ENCODE measurements at places on chromosomes 7 and 10.

- no peak for DNase-seq
Observed at GRCh38 chr7:32533276-32534029, 38.2 kb downstream of the AVL9 start.

- no peak for DNase-seq
Observed at GRCh38 chr7:129282865-129283264, 58.0 kb downstream of the AHCYL2 start.

GRCh38 chr7:30169579-30169978 is 34.8 kb downstream of the MTURN start:
- no peak for DNase-seq

DNA sequence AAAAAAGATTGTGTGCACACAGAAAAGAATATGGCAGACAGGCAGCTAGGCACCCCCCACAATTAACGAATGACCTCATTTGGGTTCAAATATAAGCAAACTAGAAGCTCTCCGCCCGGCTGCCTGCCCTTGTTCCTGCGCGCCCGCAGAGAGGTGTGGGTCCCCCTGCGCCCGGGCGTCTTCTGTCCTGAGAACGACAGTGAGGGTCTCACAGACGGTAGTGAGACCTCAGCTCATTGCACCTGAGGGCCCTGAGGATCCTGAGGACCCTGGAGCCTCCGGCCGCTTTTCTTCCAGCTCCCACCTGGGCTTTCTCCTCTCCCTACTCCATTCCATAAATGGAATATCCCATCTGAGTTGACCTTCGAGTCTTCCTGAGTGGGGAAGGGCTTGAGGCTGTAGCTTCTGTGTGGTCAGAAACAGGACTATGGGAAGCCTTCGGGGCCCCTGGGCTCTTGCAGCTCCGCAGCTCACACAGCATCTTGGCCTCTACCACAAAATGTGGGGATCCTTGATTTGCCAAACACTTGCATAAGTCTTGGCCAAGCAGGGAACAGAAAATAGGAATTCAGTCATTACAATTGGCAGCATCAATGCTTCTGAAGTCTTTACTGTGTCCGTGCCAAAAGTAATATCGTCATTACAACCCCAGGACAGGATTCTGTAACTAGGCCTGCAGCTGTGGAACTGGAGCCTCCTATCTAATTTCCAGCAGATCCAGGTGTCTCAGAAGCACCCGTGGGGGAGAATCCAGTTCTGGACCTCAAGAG is 43.8 kb downstream of the JAKMIP3 start:
- no peak for DNase-seq

DNA sequence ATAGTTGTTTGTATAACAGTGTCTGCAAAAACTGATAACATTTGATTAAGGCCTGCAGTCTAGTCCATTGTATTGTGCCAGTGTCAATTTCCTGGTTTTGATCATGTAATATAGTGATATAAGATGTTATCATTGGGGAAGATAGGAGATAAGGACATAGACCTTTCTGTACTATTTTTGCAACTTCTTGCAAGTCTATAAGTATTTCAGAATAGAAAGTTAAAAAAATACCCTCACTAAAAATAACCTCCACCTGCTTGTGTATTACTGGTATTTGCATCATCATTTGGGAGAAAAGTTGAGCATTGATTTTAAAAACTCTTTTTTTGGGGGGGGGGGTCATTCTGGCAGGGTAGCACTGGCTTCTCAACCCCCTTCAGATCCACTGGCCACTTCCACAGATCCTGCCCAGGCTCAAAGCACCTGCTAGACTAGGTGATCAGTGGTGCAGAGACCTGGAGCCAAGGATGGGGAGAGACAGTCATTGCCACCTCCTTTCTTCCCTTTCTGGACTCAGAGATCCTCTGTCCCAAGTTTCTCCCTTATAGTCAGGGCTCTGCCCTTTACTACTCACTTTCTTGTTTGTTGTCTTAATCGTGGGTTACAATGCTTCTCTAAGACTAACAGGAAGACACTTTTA is 103.0 kb downstream of the RBM20 start:
- DNase-seq = no peak

DNA sequence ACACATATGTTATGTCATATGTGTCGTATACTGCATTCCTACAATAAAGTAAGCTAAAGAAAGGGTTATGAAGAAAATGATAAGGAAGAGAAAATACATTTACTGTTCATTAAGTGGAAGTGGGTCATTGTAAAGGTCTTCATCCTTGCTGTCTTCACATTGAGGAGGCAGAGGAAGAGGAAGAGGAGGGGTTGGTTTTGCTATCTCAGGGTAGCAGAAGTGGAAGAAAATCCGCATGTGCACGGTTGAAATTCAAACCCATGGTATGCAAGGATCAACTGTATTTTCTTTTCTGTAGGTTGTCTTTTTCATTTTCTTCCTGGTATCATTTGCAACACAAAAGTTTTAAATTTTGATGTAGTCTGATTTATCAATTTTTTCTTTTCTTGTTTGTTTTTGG is 6.3 kb downstream of the PLEKHA8 start:
- DNase-seq = no peak

DNA sequence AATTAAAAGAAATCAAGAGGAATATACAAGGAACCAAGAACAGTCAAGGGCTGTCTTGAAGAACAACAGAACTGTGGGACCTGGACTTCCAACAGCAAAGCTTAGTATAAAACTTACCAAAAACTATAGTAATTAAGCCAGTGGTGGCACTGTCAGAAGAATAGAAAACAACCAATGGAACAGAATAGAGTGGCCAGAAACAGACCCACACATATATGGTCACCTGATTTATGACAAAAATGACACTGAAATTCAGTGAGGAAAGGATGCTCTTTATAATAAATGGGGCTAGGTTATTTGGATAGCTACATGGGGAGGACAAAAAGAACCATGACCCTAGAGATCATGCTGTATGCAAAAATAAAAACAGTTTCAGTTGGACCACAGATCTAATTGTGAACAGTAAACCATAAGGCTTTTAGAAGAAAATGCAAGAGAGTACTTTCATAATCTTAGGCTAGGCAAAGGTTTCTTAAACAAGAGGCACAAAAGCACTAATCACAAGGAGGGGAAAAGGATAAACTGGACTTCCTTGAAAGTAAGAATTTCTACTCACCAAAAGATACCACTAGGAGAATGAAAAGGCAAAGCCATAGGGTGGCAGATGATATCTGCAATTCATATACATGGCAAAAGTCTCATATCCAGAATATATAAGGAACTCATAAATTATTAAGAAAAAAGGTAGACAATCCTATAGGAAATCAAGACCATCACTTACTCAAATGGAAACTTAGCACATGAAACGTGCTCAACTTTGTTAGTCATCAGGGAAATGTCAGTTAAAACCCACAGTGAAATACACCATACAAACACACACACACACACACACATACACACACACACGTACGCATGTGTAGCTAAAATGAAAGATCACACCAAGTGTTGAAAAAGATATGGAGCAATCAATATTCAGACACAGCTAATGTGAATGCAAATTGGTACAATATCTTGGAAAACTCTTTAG is 20.8 kb downstream of the HYCC1 start:
- DNase-seq = no peak

GRCh38 chr10:72035252-72035887 is 53.0 kb downstream of the SPOCK2 start:
- DNase-seq = no peak

DNA sequence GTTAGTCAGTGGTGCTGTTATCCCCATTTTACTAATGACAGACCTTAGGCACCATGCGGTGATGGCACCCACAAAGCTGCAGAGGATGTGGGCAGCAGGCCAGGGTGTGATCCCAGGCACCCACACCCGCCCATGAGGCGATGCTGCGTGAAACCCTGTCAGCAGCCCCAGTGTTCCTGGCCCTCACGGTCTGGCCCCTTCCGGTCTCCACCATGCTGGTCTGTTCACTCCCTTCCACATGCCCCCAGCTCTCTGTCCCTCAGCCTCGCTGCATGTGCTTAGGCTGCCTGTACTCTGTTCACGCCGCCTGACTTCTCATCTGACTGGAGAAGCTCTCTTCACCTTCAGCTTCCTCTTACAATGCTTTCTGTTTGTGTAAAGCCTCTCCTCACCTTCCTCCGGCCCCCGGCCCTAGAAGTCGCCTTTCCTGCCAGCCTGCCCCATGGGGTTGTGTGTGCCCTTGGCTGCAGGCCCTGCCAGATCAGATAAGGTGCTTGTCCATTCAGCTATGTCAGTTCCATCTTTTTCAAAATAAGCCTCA is 17.6 kb upstream of the ORAI2 start:
- no peak for DNase-seq

DNA sequence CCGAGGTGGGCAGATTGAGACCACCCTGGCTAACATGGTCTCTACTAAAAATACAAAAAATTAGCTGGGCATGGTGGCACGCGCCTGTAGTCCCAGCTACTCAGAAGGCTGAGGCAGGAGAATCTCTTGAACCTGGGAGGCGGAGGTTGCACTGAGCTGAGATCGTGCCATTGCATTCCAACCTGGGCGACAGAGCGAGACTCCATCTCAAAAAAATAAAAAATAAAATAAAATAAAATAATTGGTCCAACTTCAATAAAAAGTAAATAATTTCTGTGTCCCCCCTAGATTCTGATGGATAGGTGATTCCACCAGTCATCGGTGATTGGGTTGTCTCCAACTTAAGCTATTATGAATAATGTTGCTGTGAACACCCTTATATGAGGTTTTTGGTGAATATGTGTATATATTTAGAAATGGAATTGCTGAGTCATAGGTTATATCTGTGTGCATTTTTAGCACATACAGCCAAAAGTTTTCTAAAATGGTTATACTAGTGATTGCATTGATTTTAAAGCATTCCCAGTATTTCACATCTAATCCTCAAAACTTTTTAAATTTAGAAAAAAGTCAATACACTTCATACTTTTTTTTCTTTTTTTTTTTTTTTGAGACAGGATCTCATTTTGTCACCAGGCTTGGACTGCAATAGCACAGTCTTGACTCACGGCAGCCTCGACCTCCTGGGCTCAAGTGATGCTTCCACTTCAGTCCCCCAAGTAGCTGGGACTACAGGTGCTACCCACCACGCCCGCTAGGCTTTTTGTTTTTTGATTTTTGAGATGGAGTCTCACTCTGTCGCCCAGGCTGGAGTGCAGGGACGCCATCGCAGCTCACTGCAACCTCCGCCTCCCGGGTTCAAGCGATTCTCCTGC is 13.7 kb upstream of the SRPK2 start:
- no peak for DNase-seq

- DNase-seq = no peak
Observed at GRCh38 chr10:96097865-96098264, 32.2 kb upstream of the ZNF518A start.

DNA sequence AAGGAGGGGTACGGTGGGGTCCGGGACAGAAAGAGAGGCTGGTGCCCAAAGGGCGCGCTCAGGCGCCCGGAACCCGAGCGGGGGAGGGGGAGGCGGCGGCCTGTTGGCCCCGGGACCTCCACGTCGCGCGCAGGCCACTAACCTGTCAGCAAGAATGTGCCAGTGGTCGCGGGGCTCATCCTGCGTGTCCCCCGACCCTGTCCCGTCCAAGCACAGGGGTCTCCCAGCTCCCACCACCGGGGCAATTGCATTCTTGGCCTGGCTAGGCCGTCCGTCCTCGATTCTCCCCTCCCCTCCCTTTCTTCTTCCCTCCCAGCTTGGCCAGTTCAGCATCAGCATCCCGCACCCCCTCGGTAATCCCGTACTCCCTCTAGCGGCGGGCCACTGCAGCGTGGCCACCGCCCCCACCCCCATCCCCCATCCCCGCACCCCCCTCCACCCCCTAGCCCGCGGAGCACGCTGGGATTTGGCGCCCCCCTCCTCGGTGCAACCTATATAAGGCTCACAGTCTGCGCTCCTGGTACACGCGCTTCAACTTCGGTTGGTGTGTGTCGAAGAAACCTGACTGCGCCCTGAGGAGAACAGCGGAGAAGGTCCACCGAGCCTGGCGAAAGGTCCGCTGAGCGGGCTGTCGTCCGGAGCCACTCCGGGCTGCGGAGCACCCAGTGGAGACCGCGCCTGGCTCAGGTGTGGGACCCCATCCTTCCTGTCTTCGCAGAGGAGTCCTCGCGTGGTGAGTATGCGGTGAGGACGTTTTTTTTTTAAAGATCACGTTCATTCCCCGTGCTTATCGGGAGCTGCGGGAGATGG is at the start of gene SGCE:
Gene SGCE, minus strand, starts transcription at position 286 of the 810 bp plus-strand sequence. Its CDS starts 35 bp downstream, at position 251.
- peak; percentile 67 for DNase-seq

GRCh38 chr10:55203874-55204273 is 402.8 kb upstream of the PCDH15 start:
- DNase-seq = no peak

GRCh38 chr7:29510028-29510427 is 53.6 kb upstream of the PRR15 start:
- DNase-seq = no peak

DNA sequence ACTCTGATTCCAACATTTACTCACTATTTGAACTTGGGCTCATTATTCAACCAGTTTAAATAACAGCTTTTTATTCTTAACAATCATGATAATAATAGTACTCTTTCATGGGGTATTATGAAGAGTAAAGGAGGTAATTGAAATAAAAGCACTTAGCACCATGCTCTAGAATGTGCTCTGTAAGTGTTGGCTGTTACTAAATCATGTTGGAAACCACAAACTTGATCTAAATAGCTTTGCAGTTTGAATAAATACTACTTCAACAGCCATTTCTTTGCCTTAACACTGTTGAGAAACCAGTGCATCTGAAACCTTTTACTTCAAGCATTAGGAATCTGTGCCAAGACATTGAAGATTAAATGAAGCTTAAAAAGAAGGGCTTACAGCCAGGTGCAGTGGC is 7.9 kb upstream of the UPF2 start:
- no peak for DNase-seq

DNA sequence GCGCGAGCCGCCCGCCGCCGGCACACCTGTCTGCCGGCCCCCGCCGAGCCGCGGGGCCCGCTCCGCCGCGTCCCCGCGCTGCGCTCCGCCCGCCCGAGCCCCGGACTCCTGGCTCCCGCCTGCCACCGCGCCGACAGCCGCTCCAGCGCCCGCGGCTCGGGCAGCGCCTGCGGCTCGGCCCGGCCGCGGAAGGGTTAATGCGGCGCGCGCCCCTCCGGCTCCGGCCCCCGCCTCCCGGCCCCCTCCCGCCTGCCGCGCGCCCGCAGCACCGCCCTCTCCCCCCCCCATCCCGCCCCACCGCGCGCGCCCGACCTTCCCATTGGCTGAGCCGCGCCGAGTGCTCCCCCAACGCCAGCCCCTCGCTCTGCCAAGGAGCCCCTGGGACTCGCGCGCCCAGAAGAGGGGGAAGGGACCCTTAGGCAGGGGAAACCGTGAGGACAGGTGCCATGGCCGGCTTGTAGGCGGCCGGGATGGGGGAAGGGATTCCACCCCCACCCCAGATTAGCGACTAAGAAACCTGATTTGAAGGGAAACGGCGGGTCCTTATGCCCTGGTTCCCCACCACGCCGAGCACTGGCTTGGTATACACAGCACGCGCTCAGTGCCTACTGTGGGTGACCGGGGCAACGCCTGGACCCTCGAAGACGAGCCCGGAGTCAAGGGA is at the start of gene KCNH2:
Gene KCNH2, minus strand, starts transcription at position 196 of the 664 bp plus-strand sequence. CDS start 408 bp downstream, outside the sequence.
- peak; percentile 82 for DNase-seq

- no peak for DNase-seq
Observed at GRCh38 chr10:7561985-7562384, 104.8 kb downstream of the ITIH5 start.
